Lung microvascular endothelial cell (primary cell): ENCODE measurements at places on chromosomes 4 and X. TPM values are rescaled to one million over a fixed set of nuclear protein-coding genes. Genes with fewer than 3 reads are reported as not detected.

DNA sequence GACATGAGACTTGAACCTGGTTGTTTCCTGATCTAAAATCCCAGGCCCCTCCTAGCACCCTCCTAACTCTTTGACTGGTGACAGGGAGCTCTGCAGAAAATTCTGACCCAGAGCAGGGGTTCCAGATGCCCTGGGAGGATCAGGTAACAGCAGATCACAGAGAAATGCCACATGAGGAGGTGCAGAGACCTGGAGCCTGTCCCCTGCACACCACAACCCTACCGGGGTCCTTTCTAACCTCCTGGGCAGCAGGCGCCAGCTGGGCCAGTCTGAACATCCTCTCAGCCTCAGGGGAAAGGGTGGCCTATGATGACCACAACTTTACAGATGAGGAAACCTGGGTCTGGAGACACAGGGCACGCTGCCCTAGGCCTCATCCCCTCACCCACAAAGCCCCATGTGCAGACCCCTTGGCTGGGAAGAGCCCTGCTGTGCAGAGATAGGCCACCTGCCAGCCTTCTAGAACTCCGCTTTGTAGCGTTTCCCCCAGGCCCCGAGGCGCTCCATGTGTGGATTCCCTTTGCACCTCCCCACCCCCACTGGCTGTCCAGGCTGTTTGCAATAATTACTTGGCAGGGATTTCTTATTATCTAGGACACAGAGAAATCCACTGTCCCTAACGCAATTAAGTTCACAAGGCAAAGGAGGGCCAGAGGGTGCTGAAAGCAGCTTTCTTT lies 36.5 kb downstream of the WDR1 start:
- DNase-seq, result no peak

GRCh38 chr4:150765216-150765615 lies 183.3 kb downstream of the MAB21L2 start:
- no peak for DNase-seq

VCX gene
- total RNA-seq, result not detected in 2 replicates

GRCh38 chr4:102094481-102094880 lies 250.8 kb downstream of the SLC39A8 start:
- DNase-seq, result no peak

GRCh38 chrX:100719139-100719538 lies 12.8 kb downstream of the SYTL4 start:
- no peak for DNase-seq

GRCh38 chrX:21702725-21703124 lies 44.6 kb upstream of the KLHL34 start:
- DNase-seq, result no peak
